ENCODE measurements at places on chromosomes 7 and 10. TPM values are rescaled to one million over a fixed set of nuclear protein-coding genes. Genes with fewer than 3 reads are reported as not detected.
A peak's percentile ranks its signal among the peaks of the same experiment; 100 is the strongest.

- no peaks in the 10 kb centered on the region for H3K36me3 ChIP-seq
- H3K27me3 ChIP-seq = no peaks in the 10 kb centered on the region
- H3K27ac ChIP-seq = no peak overlapping the region
- no peaks in the 10 kb centered on the region for H3K4me1 ChIP-seq
- DNase-seq = no peak
These were observed 19.5 kb downstream of the LMOD2 start for GRCh38 chr7:123675181-123675473.

DPCD gene
- total RNA-seq = 2.9 TPM

ACTL6B gene
- not detected for total RNA-seq

- H3K4me1 ChIP-seq = peaks cover 39% of the 10 kb centered on the region
- no peak overlapping the region for H3K27ac ChIP-seq
- peak; percentile 89 for DNase-seq
- no peaks in the 10 kb centered on the region for H3K27me3 ChIP-seq
- peaks cover 8% of the 10 kb centered on the region for H3K36me3 ChIP-seq
- H3K4me3 ChIP-seq = peak overlapping the region; percentile 32
These were observed 4.1 kb downstream of the MBLAC1 start for GRCh38 chr7:100130608-100131453.

DNA sequence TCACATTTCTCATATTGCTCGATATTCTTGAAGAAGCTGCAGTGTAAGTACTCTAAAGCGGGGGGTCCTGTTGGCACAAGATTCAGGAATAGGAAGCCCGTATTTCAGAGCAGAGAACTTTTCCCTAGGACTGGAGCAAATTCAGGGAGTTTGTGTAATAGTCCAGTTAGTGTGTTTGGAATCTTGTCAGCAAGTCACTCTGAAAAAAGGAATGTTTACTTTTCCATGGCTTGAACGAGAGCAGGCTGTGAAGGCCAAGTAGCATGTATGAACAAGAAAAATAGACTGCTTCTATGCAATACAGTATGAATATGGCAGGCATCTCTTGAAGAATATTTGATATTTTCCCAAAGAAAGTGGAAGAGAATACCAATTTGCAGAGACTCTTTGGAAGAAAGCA is 39.8 kb downstream of the CDC123 start:
- peaks cover 7% of the 10 kb centered on the region for H3K4me1 ChIP-seq
- DNase-seq = no peak
- H3K36me3 ChIP-seq = peaks cover 48% of the 10 kb centered on the region
- H3K27ac ChIP-seq = no peak overlapping the region
- H3K27me3 ChIP-seq = no peaks in the 10 kb centered on the region
- H3K4me3 ChIP-seq = no peak overlapping the region

PDZD7 gene
- 0.65 TPM for total RNA-seq

DNA sequence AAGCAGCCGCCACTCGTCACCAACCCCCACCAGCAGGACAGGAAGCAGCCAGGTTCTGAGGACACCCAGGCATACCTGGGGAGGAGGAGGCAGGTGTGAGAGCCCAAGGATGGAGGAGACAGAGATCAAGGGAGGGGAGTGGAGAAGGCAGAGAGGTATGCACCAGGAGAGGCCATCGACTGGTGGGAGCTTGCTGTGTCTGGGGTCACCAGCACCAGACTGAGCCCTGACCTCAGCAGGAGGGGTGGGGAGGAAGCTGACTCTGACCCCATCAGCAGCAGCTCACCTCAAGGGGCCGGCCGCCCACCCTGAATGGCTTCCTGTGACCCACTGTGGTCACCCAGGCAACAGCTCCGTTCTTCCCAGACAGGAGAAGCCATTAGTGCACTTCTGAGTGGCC is 7.8 kb downstream of the VIPR2 start:
- no peak for DNase-seq
- H3K4me1 ChIP-seq = no peaks in the 10 kb centered on the region
- no peaks in the 10 kb centered on the region for H3K36me3 ChIP-seq

DLX5 gene
- not detected for total RNA-seq

GDF2 gene
- not detected for total RNA-seq

DGKI gene
- 0.06 TPM for total RNA-seq

DNA sequence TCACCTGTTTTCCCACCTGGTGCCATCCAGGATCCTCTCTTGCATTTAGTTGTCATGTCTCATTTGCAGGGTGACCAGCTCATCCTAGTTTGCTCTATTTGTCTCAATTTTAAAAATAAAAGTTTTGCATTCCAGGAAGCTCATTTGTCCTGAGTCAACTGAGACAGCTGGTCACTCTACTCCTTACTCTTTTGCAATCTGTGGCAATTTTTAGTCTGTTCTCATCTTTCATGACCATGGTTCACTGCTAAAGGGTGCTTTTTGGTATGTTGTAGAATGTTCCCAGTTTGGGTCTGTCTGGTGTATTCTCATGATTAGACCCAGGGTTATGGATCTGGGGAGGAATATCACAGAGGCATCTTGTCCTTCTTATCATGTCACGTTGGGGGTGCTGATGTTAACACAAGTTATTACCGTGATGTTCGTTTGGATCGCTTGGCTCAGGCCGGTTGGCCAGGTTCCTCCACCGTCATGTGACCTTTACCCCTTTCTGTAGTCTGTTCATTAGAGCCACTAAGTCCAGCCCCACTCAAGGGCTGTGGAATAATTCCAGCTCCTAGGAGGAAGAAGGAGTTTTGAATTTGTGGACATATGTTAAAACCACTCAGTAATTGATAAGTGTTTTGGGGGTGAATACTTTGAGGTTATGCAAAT is 103.3 kb upstream of the IGFBP3 start:
- no peak overlapping the region for H3K27ac ChIP-seq
- no peaks in the 10 kb centered on the region for H3K4me1 ChIP-seq
- no peaks in the 10 kb centered on the region for H3K27me3 ChIP-seq
- DNase-seq = no peak
- no peak overlapping the region for H3K4me3 ChIP-seq

- H3K4me3 ChIP-seq = no peak overlapping the region
- H3K36me3 ChIP-seq = no peaks in the 10 kb centered on the region
- no peak overlapping the region for H3K27ac ChIP-seq
- H3K27me3 ChIP-seq = no peaks in the 10 kb centered on the region
- H3K4me1 ChIP-seq = no peaks in the 10 kb centered on the region
These were observed 1060.7 kb upstream of the GHITM start for GRCh38 chr10:83078645-83079044.

GRCh38 chr10:69549959-69550358 is 23.3 kb downstream of the NEUROG3 start:
- no peak for DNase-seq
- peaks cover 18% of the 10 kb centered on the region for H3K27me3 ChIP-seq
- H3K4me1 ChIP-seq = no peaks in the 10 kb centered on the region
- no peak overlapping the region for H3K27ac ChIP-seq
- peaks cover 5% of the 10 kb centered on the region for H3K36me3 ChIP-seq
